ENCODE measurements at places on chromosomes 4 and X. TPM values are rescaled to one million over a fixed set of nuclear protein-coding genes. Genes with fewer than 3 reads are reported as not detected.

SPANXN4 gene
- total RNA-seq, result not detected

ANK2 gene
- total RNA-seq, result 463 TPM

HSFX3 gene
- total RNA-seq, result not detected

DNA sequence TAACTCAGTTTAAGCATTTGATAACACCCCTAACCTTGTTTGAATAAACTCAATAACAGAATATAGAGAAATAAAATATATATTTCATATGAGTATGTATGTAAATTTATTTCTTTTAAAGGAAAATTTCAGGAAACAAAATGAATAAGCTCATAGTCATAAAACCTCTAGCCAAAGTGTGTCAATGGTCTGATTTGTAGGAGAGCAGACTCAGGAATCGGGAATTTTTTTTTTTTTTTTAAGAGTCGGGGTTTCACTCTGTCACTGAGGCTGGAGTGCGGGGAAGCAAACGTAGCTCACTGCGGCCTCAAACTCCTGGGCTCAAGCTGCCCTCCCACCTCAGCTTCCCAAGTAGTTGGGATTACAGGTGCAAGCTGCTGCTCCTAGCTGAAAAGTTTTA lies 2.4 kb downstream of the PKD2 start:
- DNase-seq, result no peak

DNA sequence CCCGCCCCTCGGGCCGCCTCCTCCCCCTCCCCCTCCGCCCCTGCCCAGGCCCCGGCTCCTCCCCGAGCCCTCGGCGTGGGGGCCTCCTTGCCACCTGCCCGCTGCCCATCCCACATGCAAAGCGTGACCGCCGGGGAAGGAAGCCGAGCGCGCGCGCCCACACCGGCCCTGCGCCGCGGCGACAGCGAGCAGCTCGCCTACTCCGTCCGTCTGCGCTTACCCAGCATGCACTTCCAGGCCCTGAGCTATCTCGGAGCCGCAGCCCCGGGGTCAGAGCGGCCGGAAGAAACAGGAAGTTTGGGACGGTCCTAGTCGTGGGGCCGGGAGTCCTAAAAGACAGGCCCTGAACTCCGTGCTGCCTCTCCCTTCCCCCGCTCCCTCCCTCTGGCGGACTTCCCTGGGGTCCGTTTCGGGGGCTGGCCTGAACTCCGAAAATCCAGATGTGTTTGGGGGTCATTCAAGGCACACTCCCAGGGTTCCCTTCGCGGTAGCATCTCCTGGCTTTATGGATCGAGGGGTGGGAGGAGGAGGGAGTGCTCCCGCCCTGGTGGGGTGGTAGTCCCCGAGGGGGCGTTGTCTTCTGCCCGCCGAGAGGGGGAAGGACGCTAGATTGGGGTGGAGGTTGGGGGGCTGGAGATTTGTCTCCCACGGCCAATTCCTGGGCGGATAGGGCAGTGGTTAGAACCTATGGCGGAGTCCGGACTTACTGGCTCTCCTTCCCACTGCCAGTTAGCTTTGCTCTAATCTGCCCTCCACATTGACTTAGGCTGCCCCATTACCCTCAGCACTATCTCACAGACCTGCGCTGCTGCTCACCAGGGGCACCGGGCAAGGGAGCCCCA lies 25.0 kb upstream of the BCORL1 start:
- peak; percentile 18 for DNase-seq

DNA sequence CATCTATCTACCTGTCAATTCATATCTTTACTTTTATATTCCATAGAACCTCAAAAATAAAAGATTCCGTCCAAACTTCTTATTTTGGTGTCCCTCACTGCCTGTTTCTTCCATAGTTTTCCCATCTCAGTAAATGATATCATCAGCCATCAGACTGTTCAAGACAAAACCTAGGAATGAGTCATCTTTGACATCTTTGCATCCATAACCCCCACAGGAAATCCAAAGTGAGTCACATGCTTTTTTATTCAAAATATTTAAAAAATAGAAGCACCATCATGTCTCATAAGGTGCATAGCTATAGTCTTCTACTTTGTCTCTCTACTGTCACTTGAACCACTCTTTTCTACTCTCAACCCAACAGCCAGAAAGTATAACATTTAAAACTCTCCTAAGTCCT lies 29.9 kb upstream of the CXXC4 start:
- DNase-seq, result no peak

DNA sequence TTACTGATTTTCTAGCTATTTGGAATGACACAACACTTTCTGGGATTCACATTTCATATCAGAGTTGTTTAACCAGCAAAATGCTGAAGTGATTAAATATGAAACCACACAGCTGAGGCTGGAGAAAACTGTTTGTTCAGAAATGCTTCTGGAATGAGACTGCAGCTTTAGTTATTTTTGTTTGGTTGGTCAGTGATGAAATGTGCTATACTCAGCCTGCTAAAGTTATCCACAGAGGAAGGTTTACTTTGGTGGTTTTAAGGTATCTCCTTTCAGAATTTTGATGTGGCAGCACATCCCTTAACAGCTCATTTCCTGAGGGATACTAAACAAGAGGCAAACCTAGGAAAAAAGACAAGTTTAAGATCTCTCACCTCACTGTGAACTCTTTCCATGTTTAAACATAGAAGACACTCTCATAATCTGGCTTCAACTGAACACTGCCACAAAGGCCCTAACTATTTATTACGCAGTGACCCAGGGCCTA lies 106.6 kb upstream of the PDE5A start:
- no peak for DNase-seq

DNA sequence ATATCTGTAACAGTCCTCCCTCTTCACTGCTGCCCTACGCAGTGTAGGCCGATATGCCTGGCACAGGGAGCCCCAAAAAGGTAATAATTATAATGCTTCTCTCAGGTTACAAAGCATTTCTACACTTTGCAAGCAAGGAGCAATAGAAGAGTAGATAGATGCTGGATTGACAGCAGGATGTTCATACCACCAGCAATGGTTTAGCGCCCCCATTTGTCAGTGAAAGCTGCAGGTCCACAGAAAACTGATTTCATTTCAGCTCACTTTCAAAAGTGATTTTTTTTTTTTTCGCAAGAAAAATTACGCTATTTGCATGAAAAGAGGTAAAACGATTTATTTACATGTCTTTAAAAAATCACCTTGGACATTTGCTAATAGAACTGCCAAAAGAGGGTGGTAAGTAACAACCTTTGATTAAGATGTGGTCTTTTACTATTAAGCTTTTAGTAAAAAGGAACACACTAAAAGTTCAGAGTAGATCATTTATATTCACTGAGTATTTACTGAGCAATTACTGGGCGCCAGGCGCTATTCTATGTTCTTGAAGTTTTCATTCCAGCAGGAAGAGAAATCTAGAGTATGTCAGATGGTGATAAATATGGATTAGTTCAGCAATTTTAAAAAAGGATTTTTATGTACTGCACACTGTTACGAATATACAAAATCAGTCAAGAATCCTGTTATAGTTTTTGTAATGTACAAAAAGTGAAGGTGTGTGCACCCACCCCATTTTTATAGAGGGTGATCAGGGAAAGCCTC lies 34.4 kb downstream of the HPF1 start:
- DNase-seq, result no peak

DNA sequence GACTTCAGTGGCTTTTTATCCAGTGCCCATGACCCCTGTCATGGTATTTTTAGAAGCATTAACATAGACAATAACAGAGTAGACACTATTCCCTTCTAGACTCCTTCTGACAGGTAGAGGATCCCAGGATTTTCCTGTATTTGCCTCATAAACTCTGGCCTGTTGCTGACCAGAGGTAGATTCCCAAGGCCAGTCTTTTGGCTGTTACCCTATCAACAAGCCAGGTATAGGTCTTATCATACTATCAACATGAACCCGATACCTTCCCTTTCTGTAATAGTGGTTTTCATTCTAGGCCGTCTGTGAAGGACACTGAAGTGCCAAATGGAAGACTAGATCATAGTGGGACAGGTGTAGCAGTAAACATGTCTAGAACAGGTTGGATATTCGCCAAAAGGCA lies 76.2 kb upstream of the CHRDL1 start:
- no peak for DNase-seq

DNA sequence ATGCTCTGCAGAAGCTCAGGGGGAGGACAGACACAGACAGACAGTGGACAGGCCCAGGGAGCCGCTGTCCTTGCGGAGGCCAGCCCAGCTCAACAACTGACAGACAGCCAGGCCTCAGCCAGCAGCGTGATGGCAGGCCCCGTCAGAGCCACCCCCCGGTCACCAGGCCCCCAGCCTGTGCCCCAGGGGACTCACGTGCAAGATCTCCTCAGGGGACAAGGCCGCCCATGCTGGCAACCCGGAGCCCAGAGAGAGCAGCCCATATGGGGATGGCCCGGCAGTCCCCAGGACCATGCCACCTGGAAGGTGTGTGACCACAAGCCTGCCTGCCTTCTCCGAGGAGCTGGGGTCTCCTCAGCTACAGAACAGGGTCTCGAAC lies 28.0 kb upstream of the MXD4 start:
- peak; percentile 15 for DNase-seq

DNA sequence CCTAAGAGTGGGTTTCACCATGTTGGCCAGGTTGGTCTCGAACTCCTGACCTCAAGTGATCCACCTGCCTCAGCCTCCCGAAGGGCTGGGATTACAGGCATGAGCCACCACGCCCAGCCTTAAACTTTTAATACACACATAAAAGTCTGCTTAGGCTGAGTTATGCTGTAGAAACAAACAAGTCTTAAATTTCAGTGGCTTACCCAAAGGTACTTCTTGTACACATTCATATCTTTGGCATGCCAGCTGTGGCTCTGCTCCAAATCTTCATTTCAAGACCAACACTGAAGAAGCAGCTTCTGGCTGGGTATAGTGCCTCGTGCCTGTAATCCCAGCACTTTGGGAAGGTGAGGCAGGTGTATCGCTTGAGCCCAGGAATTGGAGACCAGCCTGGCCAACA lies 80.3 kb downstream of the PPEF2 start:
- no peak for DNase-seq

DNA sequence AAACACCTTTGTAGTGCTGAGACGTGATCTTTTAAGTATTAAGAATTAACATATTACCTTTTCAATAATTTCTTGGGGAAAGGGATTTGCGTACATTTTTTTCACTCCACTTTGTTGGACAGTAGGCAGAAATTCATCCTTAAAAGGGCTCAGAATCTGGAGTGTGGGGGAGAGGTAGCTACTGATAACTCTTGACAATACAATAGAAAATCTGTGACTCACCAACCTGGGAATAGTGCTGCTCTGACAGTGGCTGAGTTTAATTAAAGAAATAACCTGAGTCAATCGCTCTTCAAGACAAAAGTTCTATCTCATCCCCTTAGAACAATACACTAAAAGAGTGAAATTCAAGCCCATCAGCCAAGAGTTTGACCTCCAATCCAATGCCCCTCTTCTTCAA lies 60.2 kb downstream of the SLC9A7 start:
- no peak for DNase-seq

All from dorsolateral prefrontal cortex (tissue), 122 donors.